ENCODE measurements at places on chromosomes 6 and 20.

DNA sequence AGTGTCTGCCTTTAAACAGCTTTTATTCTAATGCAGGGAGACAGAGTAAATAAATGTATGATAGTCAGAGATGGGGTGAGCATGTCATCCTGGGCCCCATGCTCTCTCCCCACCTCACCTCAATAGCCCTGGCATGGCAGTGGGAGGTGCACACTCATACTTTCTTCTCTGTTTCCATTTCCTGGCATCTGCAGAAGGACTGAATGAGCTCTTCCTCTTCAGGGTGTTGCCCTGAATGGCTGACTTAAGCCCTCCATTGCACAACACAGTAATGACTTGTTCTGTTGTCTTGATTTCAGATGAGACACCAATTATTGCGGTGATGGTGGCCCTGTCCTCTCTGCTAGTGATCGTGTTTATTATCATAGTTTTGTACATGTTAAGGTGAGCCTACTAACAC is 57.0 kb upstream of the GNRH2 start:
- DNase-seq, result peak; percentile 3

GRCh38 chr6:161374971-161375873 is 101.4 kb upstream of the AGPAT4 start:
- DNase-seq, result peak; percentile 46

- DNase-seq, result peak; percentile 99
These were observed 18.1 kb downstream of the TUBB2B start for GRCh38 chr6:3209114-3210023.

GRCh38 chr20:16596991-16597390 is 23.7 kb upstream of the KIF16B start:
- no peak for DNase-seq

GRCh38 chr20:53034899-53035298 is 62.7 kb downstream of the TSHZ2 start:
- DNase-seq, result no peak

DNA sequence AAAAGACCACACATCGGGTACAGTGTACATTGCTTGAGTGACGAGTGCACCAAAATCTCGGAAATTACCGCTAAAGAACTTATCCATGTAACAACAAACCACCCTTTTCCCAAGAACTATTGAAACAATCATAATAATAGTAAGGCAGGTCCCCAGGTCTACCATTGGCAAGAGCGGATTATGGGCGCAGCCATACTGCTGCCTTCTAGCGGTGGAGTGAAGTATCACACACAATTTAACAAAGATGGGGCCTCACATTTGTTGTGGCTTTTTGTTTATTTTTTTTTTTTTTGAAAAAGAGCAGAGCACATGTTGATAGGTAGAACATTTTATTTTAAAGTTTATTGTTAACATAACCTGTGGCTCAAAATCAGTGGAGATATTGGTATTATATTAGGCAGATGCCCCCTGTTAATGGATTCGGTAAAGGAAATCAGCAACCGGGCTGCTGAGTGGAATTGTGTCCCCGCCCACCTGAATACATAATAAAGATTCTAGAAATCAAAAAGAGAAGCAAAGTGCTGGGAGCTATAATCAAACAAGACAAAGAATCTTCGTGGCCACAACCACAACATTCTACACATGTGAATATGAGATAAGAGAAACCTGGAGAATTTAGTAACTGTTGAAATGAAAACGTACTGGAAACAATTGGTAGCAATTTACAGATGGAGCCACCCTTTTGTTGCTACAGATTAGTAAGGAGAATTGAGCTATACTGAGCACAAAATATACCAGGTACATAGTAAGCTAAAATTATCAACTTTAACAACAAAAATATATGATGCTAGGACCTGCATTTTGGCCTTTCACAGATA is 94.2 kb upstream of the EXOC2 start:
- no peak for DNase-seq

- no peak for DNase-seq
These were observed 456.7 kb downstream of the NKAIN2 start for GRCh38 chr6:124260337-124260736.

- peak; percentile 52 for DNase-seq
These were observed 39.4 kb upstream of the ENPP4 start for GRCh38 chr6:46090115-46091079.

DNA sequence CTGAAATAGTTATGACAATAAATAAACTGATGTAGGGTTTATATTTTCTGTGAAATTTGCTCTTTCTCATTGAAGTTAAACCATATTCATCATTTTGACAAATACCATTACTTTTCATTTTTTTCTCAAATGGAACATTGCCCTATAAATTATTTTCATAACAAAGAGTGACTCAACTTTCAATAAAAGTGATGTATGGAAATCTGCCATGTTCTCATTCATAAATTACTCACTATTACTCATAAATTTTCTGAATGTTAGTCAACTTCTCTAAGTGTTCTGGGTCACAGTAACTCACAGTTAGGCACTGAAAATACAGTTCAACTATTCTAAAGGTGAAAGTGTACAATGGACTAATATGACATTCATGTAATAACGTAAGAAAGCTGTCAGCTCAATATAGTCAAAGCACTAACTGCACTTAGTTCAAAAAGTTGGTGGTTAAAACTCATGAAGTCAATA is 19.0 kb upstream of the STX11 start:
- DNase-seq, result peak; percentile 83

DNA sequence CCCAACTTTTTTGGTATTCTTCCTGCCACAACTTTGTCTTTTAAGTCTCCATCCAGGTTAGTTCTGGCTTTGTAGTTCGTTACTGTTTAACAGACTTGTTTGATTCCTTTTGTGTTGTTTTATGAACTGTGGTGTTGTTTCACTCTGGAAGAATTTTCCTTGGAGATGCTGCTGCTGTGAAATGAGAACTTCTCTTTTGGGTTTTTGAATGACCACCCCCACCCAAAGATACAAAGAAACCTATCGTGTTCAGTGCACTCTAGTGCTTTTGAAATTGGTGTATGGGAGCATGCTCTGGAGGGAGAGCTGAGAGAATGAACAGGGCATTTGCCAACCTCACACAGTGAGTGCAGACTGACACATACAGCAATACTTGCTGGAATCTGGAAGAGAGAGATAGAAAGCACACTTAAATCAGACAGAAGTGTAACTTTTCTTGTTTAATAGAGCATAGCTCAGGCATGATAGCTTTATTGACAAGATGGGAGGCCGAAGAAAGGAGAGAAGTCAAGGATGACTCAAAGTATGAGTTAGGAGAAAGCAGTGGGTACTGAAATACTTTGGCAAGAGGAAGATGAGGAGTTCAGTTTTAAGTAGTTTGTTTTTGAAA is 293.1 kb downstream of the SOX4 start:
- peak; percentile 62 for DNase-seq

DNA sequence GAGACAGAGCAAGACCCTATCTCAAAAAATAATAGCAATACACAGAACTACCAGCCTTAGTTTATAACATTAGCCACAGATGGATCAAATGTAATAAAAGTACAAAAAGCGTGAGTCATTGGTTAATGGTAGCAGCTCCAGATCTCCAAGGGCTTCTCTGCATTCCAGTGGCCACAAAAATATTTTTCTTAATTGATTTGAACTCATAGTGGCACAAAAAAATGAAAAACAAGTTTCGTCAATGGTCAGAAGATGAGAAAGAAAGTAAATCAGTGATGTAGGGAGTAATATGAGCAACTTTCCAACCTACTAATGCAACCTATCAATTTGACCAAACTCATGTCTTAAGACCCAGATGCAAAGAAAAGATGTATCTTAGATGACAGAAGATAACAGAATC is 79.6 kb downstream of the CEP57L1 start:
- peak; percentile 78 for DNase-seq

GRCh38 chr6:107699697-107700325 is 124.3 kb downstream of the SCML4 start:
- DNase-seq, result no peak

- DNase-seq, result no peak
These were observed 13.0 kb downstream of the SLC35F1 start for GRCh38 chr6:117919775-117920729.

DNA sequence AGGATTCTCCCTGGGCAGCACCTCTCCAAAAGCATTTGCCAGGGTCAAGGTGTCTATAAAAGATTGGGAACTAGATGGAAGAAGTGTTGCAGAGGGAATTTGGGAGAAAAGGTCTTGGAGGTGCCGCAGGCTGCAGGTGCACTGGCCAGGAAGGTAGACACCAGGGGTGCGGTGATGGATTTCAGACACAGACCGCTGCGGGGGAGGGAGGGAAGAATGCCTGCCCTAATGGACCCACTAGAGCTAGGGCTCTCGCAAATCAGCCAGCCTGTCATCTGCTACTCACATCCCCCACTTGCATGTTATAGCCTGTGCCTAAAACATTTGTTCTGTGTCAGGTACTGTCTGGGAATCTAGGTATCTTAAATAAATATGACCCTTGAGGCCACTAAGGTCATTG is 193.6 kb upstream of the SLC24A3 start:
- no peak for DNase-seq

DNA sequence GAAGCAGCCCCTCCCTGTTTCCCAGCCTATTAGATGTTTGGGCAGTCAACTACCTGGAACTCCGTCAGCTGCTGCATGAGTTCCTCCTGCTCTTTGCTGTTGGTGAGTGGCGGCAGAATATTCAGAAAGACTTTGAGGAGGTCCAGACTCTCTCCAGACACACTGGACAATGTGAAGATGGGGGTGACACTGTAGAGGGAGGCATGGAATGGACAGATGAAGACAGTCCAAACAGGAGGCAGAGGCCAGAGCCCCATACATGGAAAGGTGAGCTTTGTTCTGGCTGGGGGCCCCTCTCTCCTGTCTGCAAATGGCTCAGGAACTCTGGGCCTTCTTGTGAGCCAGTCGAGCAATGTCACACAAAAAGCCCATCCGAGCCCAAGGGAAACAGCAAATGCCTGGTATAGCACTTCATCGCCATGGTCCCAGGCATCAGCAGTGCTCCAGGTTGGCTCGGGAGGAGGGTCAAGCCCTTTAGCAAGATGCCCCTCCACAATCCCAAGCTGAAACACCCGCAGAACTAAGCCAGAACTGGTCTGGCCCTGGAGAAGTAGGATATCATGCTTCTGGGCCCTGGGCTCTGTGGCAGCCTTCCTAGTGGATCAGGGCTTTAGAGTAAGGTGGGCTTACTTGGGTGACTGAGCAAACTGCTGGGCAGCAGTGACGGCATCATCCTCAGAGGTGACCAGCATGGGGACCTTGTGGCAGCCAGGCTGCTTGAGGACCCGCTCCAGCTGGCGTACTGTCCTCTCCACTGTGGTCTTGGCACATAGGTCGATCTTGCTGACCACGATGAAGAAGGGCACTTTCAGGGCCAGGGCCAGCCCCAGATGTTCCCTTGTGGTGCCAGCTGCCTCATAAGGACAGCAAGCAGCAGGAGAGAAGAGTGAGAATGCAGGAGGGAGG is 4.9 kb downstream of the GTPBP2 start:
- DNase-seq, result no peak

- DNase-seq, result peak; percentile 97
These were observed 131.3 kb downstream of the GJA10 start for GRCh38 chr6:90025523-90026061.

GRCh38 chr6:121354764-121355163 is 20.5 kb upstream of the TBC1D32 start:
- no peak for DNase-seq

DNA sequence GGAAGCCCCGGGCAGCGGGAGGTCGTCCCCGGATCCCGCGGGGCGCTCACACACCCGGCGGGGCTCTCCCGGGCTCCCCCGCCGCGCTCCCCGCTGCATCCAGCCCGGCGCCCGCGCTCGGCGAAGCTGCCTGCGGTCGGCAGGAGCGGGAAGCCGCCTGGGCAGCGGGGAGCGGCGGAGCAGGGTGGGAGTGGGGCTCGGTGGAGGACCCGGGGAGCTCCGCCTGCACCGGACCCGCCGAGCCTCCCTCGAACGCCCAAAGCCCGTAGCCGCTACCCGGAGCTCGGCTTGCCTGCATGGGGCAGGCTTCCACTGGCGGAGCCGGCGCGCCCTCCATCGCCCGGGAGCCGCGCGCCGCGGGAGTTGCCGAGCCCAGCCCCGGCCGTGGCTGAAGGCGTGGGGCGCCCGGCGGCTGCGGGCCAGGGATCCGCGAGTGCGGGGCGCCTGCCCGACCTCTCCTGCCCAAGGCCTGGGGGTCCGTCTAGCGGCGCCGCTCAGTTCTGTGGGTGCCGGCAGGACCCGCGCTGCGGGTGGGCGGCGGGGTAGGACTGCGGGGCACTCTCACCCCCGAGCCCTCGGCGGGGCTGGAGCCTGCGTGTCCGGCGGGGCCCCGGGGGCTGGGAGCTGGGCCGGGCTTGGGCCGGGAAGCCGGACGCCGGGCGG is 671 bp downstream of the CDH4 start:
- peak; percentile 33 for DNase-seq

- peak; percentile 64 for DNase-seq
These were observed 84.6 kb upstream of the TCF21 start for GRCh38 chr6:133804265-133804664.

GRCh38 chr6:93801101-93801847 is 381.9 kb upstream of the EPHA7 start:
- DNase-seq, result no peak

GRCh38 chr20:61356196-61356595 is 104.1 kb downstream of the CDH4 start:
- DNase-seq, result no peak

- no peak for DNase-seq
These were observed 17.5 kb downstream of the PIM1 start for GRCh38 chr6:37187321-37188022.

DNA sequence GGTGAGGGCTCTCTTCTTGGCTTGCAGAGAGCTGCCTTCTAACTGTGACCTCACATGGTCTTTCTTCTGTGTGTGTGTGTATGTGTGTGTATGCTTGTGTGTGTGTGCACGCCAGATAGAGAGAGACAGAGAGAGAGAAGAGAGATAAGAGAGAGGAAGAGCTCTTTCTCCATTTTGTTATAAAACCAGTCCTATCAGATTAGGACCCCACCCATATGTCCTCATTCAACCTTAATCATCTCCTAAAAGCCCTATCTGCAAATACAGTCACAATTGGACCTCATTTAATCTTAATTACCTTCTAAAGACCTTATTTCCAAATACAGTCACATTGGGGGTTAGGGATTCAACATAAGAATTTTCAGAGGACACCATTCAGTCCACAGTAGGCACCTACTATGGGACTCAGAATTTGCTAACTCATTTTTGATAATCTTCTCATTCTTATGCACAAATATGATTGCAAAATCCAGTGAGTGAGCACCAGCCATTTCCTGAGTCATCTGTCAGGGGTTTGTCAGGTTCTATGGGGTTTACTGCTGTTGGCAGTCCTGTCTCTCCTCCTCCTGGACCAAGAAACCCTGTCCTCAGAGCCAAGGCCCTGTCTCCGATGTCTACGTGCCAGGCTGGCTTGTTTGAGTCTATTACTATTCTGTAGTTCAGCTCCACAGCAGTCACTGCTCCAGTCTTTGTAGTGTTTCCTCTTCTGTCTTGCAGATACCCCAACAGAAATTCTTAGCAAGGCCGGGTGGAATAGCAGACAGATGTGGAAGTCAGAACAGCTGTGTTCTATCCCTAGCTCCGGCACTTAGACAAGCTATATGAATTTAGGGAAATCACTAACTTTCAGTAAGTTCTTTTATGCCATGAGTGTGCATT is 59.0 kb upstream of the FAM184A start:
- DNase-seq, result peak; percentile 30

All from fibroblast of skin of right biceps (primary cell).